NCI-H526 treated with DMSO at 0.1 percent for 48 hours (cell line): ENCODE measurements at places on chromosomes 3 and 15.

DNA sequence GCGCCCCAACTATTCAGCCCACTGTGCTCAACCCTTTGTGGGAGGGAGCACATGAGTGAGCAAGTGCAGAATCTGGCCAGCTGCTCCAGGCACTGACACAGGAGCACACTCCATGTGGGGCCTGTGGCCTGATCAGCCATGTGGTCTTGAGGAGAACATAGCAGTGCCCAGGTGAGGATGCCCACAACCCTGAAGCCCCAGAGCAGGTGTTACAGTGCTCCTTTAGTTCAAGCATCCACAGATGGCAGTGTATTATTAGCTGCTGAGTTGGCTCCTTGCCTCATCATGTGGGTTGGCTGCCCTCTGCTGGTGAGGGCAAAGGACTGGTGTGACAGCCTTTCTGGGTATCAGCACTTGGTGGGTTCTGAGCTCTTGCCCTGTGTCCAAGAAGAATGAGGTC, 1588.2 kb downstream of the SI start:
- peak; percentile 4 for DNase-seq

DNA sequence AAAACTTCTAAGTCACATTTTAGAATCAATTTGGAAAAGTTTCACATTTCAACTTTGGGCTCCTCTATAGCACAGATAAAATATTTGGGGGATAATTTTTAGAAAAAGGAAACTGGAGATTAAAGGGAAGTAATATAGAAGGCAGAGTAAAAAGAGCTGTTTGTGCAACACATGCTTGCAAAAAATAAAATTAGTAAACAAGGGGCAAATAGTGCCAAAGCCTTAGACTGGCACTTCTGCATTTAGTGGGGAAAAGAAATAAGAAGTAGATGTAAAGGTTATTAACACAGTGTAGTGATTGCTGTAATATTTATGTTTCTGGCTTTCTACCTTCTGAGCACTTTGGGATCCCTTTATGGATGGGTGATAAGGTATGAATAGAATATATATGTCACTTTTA, 246.6 kb downstream of the CBLB start:
- DNase-seq: no peak

GRCh38 chr3:35651851-35652250, 12.5 kb downstream of the ARPP21 start:
- DNase-seq: no peak

- no peak for DNase-seq
Measured at GRCh38 chr3:13143381-13144004, 70.3 kb upstream of the IQSEC1 start.

DNA sequence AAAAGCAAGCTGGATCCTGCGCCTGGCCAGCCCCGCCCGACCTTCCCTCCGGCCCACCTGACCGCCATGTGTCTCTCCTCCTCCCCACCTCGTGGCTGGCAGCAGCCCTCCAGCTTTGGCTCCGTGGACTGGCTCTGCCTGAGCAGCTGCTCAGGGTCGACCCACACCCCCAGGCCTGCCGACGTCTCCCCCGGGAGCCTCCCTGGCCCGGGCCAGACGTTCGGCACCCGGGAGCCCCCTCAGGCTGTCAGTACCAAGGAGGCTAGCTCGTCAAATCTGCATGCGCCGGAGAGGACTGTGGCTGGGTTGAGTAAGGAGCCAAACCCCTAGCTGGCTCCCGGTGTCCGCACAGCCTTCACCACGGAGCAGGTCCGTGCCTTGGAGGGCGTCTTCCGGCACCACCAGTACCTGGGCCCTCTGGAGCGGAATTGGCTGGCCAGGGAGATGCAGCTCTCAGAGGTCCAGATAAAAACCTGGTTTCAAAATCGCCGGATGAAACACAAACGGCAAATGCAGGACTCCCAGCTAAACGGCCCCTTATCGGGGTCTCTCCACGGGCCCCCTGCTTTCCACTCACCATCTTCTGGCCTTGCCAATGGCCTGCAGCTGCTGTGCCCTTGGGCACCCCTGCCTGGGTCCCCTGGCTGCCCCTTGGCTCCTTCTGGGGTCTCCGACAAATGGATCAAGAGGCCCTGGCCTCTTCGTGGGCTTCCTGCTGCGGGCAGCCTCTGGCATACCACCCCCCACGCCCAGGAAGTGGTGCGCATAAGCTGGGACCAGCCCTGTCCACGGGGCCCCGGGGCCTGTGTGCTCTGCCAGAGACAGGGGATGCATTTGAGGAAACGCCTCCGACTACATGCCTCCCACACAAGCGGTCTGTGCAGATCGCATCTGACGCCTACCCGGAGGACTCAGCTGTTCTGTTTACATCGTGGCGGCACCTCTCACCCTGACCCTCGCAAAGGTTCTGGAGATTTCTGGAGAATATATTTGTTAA, 345.0 kb downstream of the ZNF385D start:
- no peak for DNase-seq

- DNase-seq: no peak
Measured at GRCh38 chr3:10023587-10024310, 2.5 kb upstream of the FANCD2 start.

DNA sequence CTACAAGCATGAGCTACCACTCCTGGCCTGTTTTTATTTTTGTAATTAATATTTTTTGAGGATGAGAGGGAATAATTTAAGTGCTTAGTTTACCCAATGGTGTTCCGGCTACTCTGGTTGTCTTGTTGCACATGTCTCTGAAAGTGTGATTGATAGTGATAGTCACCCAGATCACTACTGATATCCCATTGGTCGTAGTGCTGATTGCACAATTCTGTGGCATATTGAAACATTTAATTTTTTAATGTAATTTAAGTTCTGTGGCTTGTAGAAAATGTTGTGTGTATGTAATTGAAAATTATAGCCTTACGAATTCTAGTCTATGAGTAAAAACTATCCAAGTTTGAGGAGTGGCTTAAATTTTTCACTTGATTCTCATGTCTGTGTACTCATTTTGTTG, 11.9 kb downstream of the ARIH2 start:
- DNase-seq: no peak

GRCh38 chr3:124747111-124747981, 17.1 kb downstream of the UMPS start:
- no peak for DNase-seq

DNA sequence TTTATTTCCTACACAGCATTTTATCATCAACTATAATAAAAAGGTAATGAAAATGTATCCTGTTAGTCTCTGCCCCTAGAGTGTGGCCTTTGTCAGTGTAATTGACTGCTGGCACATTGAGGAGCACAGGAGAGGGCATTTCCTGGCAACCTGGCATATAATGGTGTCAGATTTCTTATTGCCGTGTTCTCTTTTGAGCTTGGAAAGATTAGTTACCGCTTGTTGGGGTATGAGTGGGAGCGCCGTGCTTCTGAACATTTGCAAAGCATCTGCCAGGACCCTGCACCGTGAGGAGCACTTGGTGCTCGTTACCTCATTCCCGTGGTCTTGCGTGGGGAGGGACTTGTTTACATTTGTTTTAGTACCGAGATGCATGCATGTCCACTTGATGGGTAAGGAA, 124.4 kb downstream of the PTPRG start:
- no peak for DNase-seq

DNA sequence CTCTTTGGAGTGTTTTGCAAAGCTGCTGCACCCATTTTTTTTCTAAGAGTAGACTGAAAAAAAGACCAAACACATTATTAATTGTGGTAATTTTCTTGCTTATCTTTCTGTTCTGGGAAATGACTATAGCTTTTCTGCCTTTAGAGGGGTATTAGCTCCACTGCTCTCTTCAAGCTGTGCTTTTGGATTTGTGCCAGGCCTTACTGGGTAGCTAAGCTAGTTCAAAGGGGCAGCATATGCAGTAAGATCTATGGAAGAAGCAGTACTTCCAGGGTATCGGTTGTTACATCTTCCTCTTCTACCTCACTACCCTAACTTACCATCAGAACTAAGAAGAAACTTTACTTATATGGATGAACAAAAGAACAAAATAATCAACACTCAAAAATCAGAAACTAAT, 28.7 kb upstream of the ARIH1 start:
- DNase-seq: no peak

DNA sequence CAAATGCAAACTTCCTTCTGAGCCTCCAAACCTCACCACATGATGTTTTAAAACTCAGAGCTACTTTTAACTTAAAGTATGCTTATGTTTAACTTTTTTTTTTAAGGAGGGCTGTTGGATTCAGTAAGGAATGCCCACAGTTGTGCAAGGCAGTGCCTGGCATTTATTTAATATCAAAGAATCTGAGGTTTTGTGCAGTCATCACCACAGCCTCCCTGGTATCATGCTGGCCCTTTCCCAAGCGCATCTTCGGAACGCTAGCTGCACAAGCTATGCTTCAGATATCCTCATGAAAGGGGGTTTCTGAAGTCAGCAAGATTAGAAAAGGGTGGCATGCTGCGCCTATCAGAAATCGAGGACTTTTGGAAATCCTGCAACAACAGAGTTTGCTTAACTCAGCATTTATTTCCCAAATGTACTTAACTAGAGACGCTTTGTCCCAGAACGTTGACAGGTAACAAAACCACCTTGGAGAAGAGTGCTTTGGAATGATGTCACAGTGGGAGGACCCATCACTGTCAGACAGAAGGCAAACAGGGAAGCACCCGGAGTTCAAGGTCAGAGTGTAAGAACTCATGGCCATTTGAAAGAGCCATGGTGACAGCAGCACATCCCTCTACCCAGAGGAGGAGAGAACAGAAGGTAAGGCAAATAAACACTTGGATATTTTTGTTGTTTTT, 120.2 kb upstream of the IGF1R start:
- DNase-seq: no peak

DNA sequence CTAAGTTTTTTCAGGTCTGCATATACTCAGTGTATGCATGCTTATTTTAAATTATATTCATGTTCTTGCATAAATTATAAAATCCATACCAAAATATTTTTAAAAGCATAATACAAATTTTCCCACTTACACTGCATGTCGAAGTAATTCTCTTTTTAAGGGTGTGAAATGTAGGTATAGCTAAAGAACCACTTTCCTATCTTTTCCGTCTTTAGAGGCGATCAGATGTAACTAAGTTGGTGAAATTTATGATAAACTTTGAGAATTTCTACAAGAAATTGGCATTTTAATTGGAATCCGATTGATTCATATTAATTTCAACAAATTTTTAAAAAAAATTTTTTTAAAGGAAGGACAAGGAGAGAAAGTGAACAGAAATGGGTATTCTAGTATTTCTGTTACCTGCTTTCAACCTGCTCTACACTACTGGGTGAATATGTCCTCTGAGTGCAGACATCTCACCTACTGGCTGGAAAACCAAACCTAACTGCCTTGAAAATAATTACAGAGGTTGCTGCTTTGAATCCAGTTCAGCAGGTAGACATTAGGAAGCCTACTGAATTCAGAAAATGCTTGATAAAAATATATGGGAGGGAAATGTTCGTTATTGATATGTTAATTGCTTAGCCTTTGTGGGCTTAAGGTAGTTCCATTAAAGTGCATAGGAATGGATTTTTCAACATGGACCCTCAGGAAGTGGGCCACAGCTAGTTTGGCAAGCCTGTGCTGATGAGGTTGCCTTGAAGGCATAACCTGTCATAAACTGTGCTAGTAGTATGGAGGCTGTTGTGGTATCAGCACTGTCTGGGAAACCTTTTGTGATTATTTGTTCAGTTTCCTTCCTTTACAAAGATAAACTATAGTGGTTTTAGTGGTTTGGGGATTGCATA, 5.1 kb downstream of the TRIM71 start:
- DNase-seq: no peak

GRCh38 chr15:101534376-101534970, 45.0 kb upstream of the PCSK6 start:
- DNase-seq: no peak

DNA sequence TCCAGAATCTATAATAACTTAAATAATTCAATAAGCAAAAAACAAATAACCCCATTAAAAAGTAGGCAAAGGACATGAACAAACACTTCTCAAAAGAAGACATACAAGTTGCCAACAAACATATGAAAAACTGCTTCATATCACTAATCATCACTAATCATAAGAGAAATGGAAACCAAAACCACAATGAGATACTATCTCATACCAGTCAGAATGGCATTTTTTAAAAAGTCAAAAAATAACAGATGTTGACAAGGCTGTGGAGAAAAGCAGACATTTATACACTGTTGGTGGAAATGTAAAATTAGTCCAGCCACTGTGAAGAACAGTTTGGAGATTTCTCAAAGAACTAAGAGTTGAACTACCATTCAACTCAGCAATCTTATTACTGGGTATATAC, 19.5 kb upstream of the ZMAT3 start:
- no peak for DNase-seq

GRCh38 chr3:31064021-31064420, 169.6 kb upstream of the GADL1 start:
- no peak for DNase-seq

DNA sequence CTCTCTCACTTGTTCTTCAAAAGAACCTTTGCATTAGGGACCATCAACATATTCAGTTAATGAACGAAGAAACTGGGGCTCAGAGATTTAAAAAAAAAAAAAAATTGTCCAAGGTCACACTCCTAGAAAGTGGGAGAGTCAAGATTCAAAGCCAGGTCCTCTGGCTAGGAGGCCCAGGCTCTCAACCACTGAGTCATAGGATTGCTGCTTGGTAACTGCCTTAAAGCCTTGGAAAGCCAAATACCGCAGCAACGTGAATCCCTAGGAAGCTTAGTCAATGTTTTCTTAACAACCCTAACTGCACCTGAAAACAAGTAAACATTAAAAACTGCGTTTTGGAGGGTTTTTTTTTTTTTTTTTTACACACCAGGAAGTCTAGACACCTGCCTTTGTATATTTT, 156.8 kb downstream of the WNT5A start:
- peak; percentile 75 for DNase-seq

DNA sequence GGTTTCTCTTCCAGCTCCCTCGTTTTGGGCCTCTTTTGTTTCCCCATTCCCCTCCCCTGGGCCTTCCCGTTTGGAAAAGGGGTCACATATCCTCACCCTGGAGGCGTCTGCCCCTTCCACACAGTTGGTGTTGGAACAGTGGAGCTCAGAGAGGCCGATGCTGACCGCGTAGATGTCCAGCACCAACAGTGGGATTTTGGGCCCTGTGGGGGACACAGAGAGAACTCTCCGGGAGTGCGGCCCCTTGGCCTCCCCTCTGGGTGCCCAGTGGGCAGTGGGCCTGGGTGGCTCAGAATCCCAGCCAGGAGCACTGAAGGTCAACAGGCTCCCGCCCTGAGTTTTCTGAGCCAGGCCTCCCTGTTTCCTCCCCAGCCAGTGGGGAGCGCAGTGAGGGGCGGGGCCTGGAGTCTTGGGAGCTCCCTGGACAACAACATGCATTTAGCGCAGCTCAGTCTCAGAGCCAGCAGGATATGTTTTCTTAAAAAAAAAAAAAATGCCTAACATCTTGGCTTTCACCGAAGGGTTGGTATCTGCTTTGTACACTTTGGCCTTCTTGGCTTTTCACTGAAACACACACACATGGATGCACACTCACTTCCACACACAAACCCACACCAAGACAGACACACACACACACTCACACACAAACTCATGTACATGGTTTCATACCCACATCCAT, 670 bp upstream of the ISLR start:
- no peak for DNase-seq

- no peak for DNase-seq
Measured at GRCh38 chr3:96000966-96001365, 813.4 kb upstream of the EPHA6 start.

DNA sequence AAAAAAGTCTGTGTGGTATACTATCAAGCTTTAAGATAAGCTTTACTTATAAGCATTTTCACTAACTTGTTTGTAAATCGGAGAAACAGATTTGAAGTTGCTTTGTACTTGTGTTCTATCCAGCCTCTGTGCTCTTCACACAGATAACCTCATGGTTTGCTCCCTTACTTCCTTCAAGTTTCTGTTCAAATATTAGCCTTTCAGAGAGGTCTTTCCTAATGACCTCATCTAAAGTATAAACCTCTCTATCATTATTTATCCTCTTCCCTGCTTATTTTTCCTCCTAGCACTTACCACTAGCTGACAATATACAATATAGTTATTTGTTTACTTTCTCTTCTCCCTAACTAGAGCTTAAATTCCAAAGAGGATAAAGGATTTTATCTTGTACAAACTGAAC, 180.0 kb downstream of the CBLB start:
- no peak for DNase-seq
